ENCODE measurements at places on chromosomes 12 and 14.

GRCh38 chr14:72662214-72662613, 231.7 kb downstream of the DPF3 start:
- DNase-seq: no peak

DNA sequence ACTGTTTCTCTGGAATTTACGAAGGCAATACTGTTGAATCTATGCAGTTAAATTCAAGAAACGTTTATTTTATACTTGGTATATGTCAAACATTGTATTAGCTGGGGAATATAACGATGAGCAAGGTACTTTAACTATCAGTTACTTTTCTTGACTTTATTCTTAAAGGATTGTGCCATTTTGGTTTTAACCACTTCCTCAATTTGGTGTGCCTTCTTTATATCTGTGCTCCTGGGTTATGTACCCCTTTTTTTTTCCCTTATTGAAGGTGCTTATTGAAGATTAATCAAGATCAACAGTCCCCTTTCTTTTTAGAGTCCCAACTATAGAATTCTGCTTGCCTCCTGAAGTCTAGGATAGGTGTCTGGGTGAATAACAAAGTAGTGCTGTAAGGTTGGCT, 5.8 kb downstream of the RAB21 start:
- DNase-seq: no peak

DNA sequence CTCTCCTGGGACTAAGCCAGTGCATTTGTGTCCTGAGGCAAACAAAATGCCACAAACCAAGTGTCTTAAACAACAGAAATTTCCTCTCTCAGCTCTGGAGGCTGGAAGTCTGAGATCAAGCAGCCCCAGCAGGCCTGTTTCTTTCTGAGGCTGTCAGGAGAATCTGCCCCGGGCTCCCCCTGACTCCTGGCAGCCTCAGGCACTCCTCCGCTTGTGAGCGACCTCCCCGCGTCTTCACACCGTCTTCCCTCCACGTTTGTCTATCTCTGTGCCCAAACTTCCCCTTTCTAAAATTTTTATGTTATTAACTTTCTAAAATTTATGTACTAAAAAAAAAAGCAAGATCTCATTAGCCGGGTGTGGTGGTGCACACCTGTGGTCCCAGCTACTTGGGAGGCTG, 59.7 kb downstream of the RIMBP2 start:
- no peak for DNase-seq

- DNase-seq: no peak
These were observed 2.8 kb upstream of the PELI2 start for GRCh38 chr14:56115334-56115870.

- DNase-seq: no peak
These were observed 24.7 kb downstream of the NCKAP1L start for GRCh38 chr12:54522243-54522642.

- DNase-seq: no peak
These were observed 232.0 kb downstream of the GRIN2B start for GRCh38 chr12:13749389-13749788.

DNA sequence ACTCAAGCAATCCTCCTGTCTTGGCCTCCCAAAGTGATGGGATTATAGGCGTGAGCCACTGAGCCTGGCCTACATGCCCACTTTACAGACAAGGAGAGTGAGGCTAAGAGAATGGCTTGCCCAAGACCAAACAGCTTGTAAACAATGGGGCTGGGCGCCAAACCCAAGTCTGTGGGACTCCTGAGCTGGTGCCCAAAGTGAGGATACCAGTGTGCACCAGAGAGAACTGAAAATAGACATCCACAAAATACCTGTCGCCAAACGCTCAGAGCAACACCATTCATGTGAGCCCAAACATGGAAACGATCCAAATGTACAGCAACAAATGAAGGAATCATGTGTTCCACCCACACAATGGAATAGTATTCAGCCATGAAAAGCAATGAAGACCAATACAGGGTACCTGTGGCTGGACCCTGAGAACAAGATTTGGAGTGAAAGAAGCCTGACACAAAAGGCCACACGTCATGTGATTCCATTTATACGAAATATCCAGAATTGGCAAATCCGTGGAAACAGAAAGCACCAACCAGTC, 38.2 kb downstream of the CCNK start:
- no peak for DNase-seq

DNA sequence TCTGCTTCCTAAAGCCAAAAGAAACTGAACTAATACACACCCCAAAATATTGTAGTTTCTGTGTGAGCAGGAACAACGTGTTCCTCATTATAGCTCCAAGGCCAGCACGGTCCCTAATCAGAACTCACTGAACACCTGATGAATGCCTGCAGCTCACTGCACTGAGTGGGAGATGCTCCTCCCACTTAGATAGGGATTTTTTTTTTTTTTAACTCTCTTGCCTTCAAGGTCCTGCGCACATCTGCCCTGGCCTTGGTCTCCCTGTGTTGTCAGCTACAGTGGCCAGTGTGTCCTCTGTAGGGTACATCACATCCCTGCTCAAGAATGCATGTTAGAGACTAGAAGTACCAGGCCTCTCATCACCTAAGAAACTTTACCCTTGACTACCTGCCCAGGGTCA, 44.3 kb upstream of the TMPO start:
- no peak for DNase-seq

GRCh38 chr12:81835783-81836182, 76.6 kb upstream of the PPFIA2 start:
- DNase-seq: no peak

DNA sequence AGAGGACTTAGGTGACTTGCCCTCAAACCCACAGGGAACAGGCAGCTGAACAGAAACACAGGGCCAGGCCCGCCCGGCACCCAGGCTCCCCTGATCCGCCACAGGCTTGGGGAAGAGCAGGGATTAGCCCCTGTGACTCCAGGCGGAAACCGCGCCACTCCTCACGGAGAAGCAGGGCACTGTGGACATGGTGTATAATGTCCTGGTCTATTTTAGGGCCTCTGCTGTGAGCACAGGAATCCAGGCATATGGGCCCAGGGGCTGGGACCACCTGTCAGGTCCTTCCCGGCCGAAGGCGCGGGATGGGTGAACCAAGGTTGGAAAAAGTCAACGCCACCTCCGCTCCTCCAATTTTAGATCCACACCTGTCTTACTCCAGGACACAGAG, 34.6 kb upstream of the MEG3 start:
- DNase-seq: no peak

DNA sequence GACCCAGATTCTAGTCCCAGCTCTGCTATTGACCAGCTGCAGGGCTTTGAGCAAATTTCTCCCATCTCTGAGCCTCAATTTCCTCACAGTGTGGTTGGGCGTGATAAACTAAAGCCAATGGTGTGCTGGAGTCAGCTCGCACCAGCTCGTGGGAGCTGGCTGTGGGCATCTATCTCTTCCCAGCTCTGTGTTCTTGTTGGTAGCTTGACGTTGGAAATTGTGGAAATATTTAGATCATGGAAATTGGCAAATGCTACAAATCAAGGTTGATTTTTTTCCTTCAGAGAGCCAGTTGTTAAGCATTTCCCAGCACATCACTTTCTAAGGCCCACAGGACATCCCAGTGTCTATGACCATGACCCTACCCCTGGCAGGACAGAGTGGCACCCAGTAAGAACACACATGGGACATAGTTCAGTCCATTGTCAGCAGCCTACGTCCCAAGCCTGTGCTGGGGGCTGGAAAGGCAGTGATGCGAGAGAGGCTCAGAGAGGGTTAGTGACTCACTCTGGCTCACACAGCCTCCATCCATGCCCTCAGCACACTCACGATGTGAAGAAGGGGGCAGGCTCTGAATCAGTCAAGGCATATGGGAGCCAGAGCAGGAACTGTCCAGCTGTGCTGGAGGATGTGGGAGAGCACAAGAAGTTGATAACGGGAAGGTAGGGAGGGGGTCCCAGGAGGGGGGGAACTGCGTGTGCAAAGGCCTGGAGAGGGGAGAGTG, 77.6 kb downstream of the LGMN start:
- DNase-seq: no peak

DNA sequence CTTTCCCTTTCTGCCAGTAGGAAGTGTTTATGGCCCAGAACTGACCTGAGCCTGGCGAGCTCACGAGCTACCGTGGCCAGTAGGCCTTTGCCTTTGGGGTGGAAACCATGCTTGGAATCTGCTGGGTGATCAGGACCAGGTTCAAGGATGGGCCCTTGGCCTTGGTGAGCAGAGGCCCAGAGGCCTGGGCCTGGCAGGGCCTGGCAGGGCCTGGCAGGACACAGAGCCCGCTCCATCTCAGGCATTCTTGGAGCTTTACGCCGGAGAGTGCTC, 184.8 kb upstream of the RTL1 start:
- no peak for DNase-seq

DNA sequence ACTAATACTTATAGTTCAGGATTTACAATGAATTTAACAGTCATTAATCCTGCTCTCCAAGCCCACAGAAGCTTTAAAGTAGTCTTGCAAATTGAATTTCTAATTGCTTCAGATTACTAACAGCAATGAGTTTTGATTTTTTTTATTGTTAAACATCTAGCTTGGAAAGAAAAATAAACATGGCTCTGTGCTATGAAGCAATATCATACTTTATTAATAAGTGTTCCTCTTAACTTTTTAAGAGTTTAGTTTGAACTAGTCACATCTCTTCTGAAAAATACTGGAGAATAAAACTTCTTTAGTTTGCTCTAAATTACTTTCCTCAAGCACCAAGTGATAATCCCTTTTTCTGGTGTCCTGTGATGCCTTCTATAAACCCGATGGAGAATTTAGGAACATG, 250.2 kb downstream of the TRHDE start:
- no peak for DNase-seq

DNA sequence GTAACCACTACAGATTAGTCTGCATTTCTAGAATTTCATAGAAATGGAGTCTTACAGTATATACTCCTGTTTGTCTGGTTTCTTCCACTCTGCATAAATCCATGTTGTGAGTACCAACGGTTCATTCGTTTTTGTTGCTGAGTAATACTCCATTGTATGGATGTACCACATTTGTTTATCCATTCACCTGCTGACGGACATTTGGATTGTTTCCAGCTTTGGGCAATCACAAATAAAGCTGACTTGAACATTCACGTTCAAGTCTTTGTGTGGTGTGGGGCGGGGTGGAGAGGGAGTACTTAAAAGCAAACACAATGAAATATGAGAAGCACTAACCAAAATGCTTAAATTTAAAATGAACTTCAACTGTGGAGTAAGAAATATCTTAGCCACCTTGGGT, 7.1 kb downstream of the HECTD4 start:
- DNase-seq: no peak

GRCh38 chr12:66041651-66042363, 88.7 kb downstream of the LLPH start:
- no peak for DNase-seq

DNA sequence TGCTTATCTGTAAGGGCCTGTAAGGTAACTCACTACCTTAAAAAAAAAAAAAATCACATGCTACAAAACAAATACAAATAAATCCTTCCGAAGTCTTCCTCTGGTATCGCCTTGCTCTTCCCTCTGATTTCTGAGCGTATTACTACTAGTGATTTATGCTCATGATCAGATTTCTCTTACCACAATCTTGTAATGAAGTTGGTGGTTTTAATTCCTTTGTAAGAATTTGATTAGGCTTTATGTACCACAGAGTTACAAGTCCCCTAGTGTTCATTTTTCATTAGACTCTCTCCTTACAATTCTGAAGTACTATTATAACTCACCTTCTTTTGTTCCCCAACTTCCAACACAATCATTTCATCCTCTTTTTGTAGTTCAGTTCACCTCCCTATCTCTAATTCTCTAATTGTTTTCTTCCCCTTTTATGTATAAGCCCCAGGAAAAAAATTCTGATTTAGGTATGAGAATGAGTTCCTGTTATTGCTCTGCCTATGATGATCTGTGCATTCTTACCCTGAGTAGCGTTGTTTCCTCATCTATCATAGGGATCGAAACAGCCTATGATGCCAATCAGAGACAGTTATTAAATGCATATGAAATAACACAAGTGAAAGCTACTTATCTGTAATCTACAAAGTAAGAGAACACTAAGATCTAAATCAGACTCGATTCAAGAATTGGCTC, 81.5 kb downstream of the EPS8 start:
- no peak for DNase-seq

DNA sequence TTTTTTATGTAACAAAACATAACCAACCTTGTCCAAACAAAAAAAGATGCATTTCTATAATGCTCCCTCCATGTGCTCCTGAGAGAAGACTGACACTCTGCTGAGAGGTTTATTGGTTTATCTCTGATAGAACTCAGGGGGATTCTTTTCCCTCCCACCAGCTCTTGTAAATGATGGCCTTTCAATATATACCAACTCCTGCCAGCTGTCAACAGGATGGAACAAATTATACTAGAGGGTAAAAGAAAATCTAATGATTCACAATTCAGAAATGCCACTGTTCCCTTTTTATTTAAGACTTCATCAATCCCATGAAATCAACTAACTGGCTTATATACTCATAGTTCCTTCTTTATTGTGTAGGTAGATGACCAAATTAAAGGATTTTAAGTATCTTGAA, 25.4 kb downstream of the PSMC1 start:
- DNase-seq: no peak

GRCh38 chr12:107450541-107450940, 235.1 kb upstream of the PWP1 start:
- DNase-seq: no peak

- no peak for DNase-seq
These were observed 76.1 kb downstream of the NUAK1 start for GRCh38 chr12:106062693-106063092.

- no peak for DNase-seq
These were observed 6.8 kb downstream of the KRT2 start for GRCh38 chr12:52645120-52645761.

GRCh38 chr14:63952053-63952932, 99.5 kb downstream of the SYNE2 start:
- DNase-seq: no peak

- DNase-seq: no peak
These were observed 425.7 kb upstream of the PRICKLE1 start for GRCh38 chr12:43015090-43015737.

GRCh38 chr12:5262885-5263284, 169.0 kb upstream of the NTF3 start:
- no peak for DNase-seq

GRCh38 chr12:88251798-88252197, 109.7 kb downstream of the TMTC3 start:
- DNase-seq: no peak

GRCh38 chr12:20057398-20057797, 310.9 kb upstream of the PDE3A start:
- DNase-seq: no peak

DNA sequence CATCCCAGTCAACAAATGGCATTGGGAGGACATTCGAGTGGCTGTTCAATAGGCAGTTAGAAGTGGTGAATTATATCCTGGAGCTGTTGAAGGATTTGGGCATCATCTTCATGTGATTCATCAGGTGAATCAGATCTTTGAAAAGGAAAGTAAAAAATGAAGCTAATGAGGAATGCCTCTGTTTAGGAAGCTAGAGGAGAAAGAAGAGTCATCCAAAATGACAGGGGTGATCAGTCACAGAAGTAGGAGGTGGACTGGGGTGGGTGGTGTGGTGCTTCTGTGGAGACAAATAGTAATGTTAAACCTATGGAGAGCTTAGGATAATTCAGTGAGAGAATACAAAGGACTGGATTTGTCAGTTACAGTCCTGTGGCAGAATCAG, 32.7 kb downstream of the DIP2B start:
- no peak for DNase-seq

Data from AML-193 (cell line).